Stimulated activated CD4-positive, alpha-beta T cell treated with anti-CD3 and anti-CD28 coated beads, Interleukin-1b, Interleukin-23, amount 100 ng/mL, for 24 hours (primary cell): ENCODE measurements at places on chromosomes 2 and 18.
A peak's percentile ranks its signal among the peaks of the same experiment; 100 is the strongest.

DNA sequence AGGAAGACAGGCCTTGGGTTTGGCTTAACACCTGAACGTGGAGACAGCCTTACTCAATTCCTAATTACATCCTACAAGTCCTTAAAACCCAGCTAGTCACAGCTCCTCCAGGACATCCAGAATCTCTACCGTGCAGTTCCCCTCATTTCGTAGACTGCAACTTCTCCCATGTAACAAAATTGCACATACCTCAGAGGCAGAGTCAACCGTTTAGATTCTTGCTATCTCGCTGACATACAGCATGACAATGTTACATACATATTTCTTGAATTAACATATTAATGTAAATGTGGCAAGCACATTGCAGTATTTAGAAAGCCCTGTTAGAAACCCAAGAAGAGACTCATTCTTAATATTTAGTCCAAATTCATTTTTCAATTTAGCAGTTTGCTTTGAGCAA is 358.7 kb downstream of the SETBP1 start:
- DNase-seq, result no peak

DNA sequence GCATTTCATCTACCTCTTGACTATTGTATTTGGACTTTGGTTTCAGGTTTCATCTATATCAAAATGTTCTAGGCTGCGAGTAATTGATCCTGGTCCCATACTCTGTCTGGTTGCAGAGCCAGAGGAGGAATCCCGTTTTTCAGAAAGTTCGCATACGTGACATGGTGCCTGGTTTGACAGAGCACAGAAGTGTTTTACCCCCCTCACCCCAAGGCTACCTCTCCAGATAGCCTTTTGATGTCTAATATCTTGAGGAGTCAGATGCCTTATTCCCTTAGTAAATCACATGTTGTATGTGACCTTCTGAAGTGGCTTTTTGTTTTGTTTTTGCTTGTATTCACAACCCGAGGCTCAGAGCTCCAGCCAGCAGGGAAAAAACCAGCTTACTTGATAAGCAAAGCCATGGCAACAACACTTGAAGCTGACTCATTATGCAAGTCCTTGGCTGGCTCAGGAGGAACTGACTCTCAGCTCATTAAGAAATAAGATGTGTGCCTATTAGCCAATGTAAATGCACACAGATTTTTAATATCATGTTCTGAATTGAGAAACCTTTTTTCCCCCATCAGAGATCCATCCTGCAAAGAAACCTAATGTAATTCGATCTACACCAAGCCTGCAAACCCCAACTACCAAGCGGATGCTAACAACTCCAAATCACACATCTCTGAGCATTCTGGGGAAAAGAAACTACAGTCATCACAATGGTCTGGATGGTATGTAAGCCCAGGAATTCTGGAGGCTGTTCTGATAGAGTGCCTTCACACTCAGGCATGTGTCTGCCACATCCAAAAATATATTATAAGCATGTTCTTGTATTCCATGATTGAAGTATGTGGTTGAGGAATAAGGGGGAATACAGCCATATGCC is 41.4 kb downstream of the OXER1 start:
- no peak for DNase-seq

GRCh38 chr2:7007846-7008741 is 90.9 kb downstream of the RNF144A start:
- DNase-seq, result no peak

GRCh38 chr2:37698931-37699481 is 27.6 kb upstream of the CDC42EP3 start:
- DNase-seq, result no peak

GRCh38 chr2:60484133-60484645 is 69.3 kb downstream of the BCL11A start:
- DNase-seq, result no peak

GRCh38 chr2:37783545-37783944 is 112.1 kb upstream of the CDC42EP3 start:
- no peak for DNase-seq

DNA sequence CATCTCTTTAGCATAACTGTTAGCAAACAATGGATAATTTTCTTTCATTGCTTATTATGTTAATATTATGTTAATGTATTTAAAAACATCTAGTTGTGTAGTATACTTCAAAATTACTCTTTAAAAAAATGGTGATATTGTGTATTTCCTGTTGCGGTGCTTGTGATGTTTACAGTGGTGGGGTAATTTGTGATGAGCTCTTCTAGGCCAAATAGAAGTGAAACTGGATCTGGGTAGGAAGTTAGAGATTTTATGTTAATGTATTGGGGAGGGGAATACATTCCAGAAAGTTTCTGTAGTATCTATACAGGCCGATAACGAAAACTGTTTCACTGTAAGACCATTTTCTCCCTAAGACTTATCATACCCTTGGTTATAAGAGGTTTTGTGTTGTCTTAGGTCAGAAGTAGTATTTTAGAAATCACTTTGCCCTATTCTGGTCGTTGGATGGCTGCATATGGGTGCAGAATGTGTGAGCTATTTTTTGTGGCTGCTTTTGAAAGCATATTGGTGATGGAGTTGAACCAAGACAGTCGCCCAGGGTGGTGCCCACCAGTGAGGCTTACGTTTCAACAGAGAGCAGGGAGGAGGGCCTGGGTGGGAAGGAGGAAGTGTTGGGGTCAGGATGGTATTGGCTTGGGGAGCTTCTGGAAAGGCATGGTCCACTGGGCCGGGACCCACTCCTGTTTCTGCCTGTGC is 5.8 kb downstream of the TSHZ1 start:
- no peak for DNase-seq

GRCh38 chr18:13416208-13416607 is 197.6 kb downstream of the LDLRAD4 start:
- DNase-seq, result no peak

DNA sequence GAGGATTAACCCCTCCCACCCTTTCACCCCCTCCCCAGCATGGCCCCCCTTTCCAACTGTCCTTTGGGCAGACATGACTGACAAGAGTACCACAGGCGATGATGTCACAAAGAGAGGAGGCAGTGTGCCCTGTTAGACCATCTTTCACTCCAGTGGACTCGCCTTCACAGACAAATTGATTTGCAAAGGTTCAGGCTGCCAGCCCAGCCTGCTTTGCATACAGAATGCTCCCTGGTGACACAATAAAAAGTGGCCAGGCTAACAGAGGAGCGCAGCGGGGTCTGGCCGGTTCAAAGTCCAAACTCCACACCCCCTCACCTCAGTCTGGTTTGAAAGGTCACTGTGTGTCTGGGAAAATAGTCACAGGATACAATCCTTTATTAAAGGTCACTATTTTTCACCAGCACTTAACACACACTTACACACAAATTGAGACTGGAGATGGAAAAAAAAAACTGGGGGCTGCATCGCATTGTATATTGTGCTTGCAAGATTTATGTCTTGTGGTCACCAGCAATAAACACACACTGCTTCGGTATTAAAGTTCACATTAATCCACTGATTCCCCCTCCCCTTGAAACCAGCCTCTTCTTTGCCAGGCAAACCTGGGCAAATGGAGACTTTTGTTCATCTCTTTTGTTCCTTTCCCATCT is 236.9 kb downstream of the BCL11A start:
- DNase-seq, result no peak

- DNase-seq, result no peak
Observed at GRCh38 chr2:176079831-176080539, 3.8 kb downstream of the EVX2 start.

DNA sequence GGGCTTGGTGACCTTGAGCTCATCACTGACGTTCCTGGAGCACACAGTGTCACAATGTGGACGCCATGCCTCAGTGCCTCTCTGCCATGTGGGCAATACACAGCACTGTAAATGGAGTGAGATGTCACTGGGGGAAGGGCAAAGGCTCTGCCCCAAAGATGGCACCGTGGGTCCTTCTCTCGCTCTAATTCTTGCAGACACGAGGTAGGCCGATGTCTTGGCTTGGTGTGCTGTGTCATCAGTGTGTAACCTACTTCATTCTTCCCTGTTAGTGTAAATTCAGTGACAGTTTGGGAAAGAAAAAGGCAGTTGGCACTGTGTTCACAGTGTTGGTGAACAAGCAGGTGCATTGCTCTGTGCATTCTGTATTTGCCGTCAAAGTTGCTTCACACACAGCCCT is 309.3 kb upstream of the MYT1L start:
- DNase-seq, result no peak

DNA sequence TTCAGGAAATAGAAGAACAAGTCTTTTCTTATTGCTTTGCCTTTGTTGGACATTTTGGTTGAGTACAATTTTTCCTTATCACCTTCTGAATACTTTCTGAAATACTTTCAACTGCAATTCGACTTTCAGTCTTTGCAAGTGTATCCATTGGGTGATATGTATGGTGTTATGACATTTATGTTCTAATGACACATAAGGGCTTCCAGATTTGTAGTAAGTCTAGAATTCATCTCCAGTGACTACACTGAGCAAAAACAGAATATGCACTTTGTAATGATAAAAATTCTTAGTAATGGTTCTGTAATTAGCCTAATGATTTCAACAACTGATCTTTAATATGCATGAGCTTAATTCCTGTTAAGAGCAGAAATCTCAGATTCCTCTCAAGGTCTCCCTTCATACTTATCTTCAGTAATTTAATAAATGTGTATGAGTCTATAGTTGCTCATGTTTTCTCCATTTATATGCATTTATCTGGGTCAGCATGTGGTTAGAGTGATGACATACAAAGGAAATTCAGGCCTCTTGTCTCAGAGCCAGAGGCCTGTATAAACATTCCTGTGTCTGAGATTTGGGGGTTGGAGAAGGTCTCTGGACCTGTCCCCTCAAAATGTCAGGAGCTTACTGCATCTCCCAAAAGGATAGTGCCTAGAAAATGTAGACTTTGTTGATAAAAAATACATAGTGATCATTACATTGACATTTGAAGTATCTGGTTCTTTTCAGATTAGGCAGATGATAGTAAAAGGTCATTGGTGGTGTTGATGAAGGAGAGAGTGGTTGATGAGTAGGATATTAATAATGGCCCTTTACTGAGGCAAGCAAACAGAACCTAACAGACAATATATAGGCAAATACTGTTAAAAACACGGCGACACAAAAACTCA is 114.9 kb downstream of the QPCT start:
- no peak for DNase-seq

DNA sequence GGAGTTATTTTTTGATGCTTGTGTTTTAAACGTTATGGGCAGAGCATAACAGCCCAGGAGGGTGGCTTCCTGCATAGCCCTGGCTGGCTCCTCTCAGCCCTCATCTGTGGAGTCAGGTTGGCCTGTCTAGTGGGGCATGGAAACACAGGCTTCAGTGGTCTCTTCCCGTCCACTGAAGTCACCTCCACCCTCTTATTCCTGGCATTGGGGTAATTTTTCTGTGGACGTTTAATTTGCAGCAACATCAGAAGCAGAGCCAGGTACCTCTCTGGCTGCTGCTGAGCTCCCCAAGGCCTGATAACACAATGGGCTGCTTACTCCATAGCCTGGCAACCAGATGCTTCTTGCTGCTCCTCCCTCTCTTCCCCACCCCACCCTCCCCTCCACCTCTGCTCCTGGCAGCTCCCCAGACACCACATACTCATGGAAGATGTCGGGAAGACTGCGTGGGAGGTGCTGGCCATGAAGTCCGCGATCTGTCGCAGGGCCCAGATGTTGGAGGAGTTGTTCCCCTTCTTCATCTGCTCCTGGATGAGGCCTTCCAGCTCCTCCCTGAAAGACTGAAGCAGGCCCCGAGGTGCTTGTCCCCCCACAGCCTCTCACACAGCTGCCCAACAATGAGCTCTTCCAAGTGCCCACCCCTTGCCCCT is 64.0 kb downstream of the ADD2 start:
- no peak for DNase-seq

GRCh38 chr2:48391616-48392015 is 138.3 kb upstream of the STON1 start:
- no peak for DNase-seq

DNA sequence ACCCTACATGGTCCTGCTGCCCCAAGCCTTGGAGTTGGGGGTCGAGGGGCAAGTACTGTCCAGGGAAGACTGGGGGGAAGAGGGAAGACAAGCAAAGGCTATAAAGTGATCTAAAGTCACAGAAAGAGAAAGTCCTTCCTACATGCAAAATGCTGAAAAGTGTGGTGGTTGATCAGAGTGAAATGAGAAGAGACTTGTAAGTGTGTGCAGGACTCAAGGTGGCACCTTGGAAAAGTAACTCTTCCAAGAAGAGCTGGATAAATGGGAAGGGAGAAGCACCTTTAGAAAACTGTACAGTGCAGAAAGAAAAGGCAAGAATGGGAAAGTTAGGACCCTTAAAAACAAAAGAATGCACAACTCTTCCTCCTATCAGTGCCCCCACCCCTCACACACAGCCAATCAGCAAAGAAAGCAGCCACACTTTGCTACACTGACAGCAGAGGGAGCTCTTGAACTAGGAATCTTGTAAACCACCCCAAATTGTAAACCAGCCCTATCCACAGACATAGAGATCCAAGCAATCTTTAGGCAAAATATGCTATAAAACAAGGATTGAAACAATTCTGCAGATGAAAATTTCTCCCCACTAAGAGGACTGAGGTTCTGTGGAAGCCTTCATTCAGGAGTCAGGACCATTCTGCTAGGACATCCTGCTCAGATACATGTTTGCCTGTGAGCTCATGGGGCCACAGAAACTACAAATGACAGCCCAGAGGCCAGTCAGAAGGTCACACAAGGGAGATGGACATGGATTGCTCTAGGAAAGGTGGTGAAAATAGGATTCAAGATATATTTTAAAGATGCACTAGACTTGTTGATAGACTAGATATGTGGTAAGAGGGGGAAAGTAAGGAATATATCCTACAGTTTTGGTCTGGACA is 146.4 kb downstream of the FTCDNL1 start:
- DNase-seq, result no peak

GRCh38 chr2:117985092-117985491 is 28.8 kb downstream of the CCDC93 start:
- DNase-seq, result no peak

DNA sequence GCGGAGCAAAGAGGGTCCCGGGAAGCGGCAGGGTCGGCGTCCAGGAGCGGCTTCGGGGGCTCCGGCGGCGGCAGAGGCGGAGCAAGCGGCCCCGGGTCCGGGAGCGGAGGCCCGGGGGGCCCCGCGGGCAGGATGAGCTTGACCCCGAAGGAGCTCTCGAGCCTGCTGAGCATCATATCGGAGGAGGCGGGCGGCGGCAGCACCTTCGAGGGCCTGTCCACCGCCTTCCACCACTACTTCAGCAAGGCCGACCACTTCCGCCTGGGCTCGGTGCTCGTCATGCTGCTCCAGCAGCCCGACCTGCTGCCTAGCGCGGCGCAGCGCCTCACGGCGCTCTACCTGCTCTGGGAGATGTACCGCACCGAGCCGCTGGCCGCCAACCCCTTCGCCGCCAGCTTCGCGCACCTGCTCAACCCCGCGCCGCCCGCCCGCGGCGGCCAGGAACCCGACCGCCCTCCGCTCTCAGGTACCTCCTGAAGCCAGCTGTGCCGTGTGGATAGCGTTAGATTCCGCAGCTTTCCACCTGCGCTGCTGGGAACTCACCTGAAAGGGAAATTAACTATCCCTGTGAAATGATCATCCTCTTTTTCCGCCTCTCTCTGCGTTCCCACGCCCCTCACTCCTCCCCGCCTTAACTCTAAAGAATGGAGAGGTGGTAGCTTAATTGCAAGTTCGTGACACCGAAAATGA is 472 bp downstream of the CNOT11 start:
- DNase-seq, result peak; percentile 45

GRCh38 chr2:220585241-220585640 is 957.8 kb downstream of the SLC4A3 start:
- DNase-seq, result no peak
